Posterior vena cava (tissue), 2 donors: ENCODE measurements at places on chromosomes 2 and 18. TPM values are rescaled to one million over a fixed set of nuclear protein-coding genes. Genes with fewer than 3 reads are reported as not detected.

GRCh38 chr2:78710632-78711375, 314.7 kb upstream of the REG3G start:
- DNase-seq, result no peak

ID2 gene
- 82.2 TPM for total RNA-seq

GRCh38 chr2:117703858-117704257, 110.6 kb upstream of the DDX18 start:
- no peak for DNase-seq

DNA sequence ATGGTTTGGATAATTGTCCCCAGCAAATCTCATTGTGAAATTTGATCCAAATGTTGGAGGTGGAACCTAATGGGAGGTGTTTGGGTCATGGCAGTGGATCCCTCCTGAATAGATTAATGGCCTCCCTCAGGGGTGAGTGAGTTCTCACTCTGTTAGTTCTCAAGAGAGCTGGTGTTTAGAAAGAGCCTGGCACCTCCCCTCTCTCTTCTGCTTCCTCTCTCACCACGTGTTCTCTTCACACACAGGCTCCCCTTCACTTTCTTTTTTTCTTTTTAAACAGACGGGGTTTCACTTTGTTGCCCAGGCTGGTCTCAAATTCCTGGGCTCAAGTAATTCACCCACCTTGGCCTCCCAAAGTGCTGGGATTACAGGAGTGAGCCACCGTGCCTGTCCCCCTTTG, 111.6 kb upstream of the LTBP1 start:
- no peak for DNase-seq

DNA sequence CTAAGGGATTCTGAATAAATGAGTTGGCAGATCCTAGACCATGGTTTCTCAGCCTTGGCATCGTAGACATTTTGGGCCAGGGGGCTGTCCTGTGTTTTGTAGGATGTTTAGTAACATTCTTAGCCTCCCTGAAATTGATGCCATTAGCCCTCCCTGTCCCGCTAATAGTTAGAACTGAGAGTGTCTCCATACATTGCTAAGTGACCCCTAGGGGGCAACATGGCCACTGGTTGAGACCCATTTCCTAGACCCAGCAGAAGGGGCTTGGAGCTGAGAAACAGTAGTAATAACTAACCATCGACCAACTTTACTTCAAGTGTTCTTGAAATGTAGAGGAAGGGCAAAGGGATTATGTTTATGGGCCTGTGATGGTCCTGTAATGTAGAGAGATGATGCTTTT, 40.8 kb downstream of the KCMF1 start:
- DNase-seq, result no peak
